Gastroesophageal sphincter (tissue), 4 donors: ENCODE measurements at places on chromosomes 13 and 19. TPM values are rescaled to one million over a fixed set of nuclear protein-coding genes. Genes with fewer than 3 reads are reported as not detected.

The FCGBP gene
- 0.31 TPM for total RNA-seq

The KLHL1 gene
- not detected for total RNA-seq

The GADD45GIP1 gene
- 33.9 TPM for total RNA-seq

GRCh38 chr13:60134376-60134775 is 29.4 kb downstream of the DIAPH3 start:
- ATAC-seq: no peak

DNA sequence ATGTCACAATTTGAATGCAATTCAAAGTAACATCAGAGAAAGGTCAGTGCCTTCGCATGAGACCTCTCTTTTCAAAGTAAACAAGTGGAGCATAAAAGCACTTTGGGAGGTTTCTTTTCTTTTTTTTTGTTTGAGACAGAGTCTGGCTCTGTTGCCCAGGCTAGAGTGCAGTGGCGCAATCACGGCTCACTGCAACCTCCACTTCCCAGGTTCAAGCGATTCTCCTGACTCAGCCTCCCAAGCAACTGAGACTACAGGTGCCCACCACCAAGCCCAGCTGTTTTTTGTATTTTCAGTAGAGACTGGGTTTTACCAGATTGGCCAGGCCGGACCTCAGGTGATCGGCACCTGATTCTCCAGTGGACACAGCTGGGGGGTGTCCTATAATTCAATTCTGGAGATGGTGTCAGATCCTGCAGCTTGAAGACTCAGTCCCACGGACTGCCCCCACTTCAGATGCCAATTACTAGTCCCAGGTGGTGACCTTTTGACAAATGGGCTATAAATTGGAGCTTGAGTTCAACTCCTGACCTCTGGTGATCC is 57.6 kb downstream of the RGCC start:
- no peak for ATAC-seq

- no peak for ATAC-seq
Observed at GRCh38 chr19:11288349-11288748, 7.6 kb upstream of the TSPAN16 start.

DNA sequence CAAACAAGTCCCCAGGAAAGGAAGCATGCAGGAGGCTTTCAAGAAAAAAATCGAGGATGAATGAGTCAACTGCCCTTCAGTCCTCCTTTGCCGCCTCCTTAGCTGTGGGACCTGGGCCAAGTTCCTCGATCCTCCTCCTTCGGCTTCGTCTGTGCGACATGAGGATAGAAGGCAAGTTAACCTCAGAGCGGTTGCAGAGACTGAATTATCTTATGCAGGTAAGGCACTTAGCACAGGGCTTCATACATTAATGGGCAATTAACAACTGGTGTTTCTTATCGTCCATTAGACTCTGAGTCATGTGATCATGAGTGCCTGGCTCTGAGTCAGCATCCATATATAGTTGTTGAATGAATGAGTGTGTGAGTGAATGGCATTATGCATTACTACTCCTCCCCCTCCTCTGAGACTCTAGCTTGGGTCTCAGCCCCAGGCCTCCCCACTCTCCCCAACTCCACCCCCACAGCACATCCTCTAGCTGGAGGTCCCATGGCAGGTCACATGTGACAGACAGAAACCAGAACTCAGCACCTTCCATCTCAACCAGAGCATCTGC is 1.6 kb upstream of the TTC9B start:
- no peak for ATAC-seq
